ENCODE measurements at places on chromosomes 6 and 20. TPM values are rescaled to one million over a fixed set of nuclear protein-coding genes. Genes with fewer than 3 reads are reported as not detected.

CD2AP gene
- polyA plus RNA-seq, result 89.5 TPM

SERINC1 gene
- 221 TPM for polyA plus RNA-seq

PROKR2 gene
- not detected for polyA plus RNA-seq

PREP gene
- polyA plus RNA-seq, result 37.0 TPM

LAMA2 gene
- 40.1 TPM for polyA plus RNA-seq

GRCh38 chr6:88538130-88538706, 372.1 kb upstream of the CNR1 start:
- DNase-seq, result peak; percentile 60

- DNase-seq, result peak; percentile 53
Measured at GRCh38 chr6:154478701-154479060, 31.8 kb downstream of the CNKSR3 start.

DNA sequence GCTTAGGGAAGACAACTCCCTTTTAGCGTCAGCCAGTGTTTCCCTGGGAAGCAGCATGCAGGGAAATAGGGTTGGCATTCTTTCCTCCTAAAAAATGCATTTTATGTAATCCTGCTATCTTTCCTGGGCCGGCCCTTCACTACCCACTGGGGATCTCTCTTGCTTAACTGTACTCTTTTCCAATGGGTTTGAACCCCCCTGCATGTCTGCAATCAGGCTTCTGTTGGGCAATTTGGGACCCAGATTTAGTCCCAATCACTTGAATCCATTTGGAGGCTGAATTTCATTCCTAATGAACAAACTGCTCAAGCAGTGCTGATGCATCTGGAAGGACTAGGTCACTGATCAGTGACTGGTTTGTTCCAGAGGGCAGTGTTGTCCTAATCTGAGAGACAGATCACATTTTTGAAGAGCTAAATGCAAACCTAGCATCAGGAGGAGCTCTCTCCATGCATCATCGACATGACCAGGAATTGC, 152.0 kb downstream of the TSHZ2 start:
- no peak for DNase-seq

DNA sequence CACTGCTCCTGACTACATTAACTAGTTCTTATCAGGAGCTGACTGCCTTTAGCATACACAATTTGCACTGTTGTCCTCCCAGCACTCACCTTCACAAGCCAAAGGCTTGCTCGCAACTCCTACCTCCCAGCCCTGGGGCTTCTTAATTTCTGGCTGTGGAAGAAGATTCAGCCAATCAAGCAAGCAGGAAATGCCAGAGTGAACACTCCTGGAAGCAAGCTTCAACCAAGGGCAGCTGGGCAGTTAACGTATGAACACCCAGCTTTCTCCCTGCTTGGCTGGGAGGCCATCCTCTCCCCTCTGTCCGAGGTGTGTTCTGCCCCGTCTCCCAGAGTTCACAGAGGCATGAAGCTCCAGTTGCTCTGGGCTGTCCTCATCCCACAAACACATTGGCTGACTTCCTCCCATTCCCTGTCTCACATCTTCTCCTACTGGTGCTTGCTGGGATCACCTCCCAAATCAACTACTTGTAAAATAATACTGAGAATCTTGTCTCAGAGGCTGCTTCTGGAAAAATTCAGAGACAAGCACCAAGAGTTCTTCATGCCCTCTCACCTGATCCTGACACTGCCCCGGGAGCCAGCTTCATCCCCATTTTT, 15.3 kb upstream of the SRSF6 start:
- no peak for DNase-seq

DNA sequence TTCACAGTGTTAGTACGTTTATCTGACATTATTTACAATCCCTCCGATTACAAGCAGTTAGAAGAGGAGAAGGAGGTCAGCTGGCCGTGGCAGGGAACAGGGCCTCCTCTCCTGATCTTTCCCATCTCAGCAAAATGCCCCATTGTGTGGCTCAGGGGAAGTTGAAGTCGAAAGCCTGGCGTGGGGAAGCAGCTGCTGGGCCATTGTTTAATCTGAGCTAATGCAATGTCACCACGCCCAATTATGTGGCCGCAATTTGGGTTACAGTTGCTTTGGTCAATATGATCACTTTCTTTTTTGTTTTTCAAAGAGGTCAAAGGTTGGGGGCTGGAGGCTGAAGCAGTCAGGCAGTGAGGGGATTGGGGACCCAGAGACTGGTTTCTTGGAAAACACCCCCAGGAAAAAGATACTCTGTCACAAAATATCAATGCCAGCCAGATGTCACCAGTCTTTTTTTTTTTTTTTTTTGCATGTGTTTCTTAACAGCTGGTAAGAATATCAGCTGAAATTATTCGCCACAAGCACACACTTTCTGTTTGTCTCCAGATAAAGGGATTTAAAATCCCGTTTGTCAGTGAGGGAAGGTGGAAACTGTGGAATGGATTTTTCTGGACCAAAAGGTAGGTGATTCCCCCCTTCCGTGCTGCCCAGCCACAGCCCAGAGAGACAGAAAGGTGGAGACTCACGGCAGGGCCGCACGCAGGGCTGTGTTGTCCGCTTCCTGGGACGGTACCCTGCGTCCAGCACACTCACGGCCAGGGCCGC, 24.6 kb downstream of the DLL1 start:
- DNase-seq, result no peak

GRCh38 chr20:36070451-36070850, 84.1 kb upstream of the EPB41L1 start:
- no peak for DNase-seq

- no peak for DNase-seq
Measured at GRCh38 chr20:3276680-3277015, 37.7 kb upstream of the SLC4A11 start.

- DNase-seq, result no peak
Measured at GRCh38 chr6:90329386-90330077, 32.9 kb upstream of the BACH2 start.
